ENCODE measurements at places on chromosomes 5 and 9. TPM values are rescaled to one million over a fixed set of nuclear protein-coding genes. Genes with fewer than 3 reads are reported as not detected.

SLC46A2 gene
- total RNA-seq = not detected

GZMA gene
- 0.55 TPM for total RNA-seq

IRX2 gene
- not detected for total RNA-seq

AGGF1 gene
- 15.2 TPM for total RNA-seq

ACOT12 gene
- total RNA-seq = not detected

LRRC70 gene
- 1.9 TPM for total RNA-seq

CDH6 gene
- 1.1 TPM for total RNA-seq

INSL4 gene
- not detected for total RNA-seq

DPYSL3 gene
- 56.2 TPM for total RNA-seq

SPATA31A3 gene
- not detected for total RNA-seq

PCDH1 gene
- total RNA-seq = 22.1 TPM

PTGS1 gene
- total RNA-seq = 14.6 TPM

SGCD gene
- total RNA-seq = 85.1 TPM

SLC34A3 gene
- not detected for total RNA-seq

SH3TC2 gene
- total RNA-seq = 4.7 TPM

PCDHAC2 gene
- 4.1 TPM for total RNA-seq

SCGB3A2 gene
- not detected for total RNA-seq

AJM1 gene
- 3.0 TPM for total RNA-seq

PCDHGB3 gene
- total RNA-seq = 5.4 TPM

PHF24 gene
- total RNA-seq = not detected

SPATA31D4 gene
- not detected for total RNA-seq

IFNA2 gene
- total RNA-seq = not detected

SV2C gene
- total RNA-seq = 0.04 TPM

ANKRD31 gene
- 0.08 TPM for total RNA-seq

GRIA1 gene
- 1.2 TPM for total RNA-seq

SPINK4 gene
- total RNA-seq = not detected

TMEM171 gene
- total RNA-seq = 0.59 TPM

ITK gene
- 0.33 TPM for total RNA-seq

OTULINL gene
- 1.6 TPM for total RNA-seq

Data from right atrium auricular region (tissue), 2 donors.